ENCODE measurements at places on chromosomes 12 and 14. TPM values are rescaled to one million over a fixed set of nuclear protein-coding genes. Genes with fewer than 3 reads are reported as not detected.

MSRB3 gene
- 27.2 TPM for total RNA-seq

PRDM4 gene
- 12.3 TPM for total RNA-seq

KRT75 gene
- not detected for total RNA-seq

TAS2R46 gene
- 1.5 TPM for total RNA-seq

ALDH1L2 gene
- total RNA-seq: 0.65 TPM

IRAK3 gene
- 13.3 TPM for total RNA-seq

MARCHF9 gene
- total RNA-seq: 3.1 TPM

LHX5 gene
- total RNA-seq: not detected

PDE3A gene
- 2.4 TPM for total RNA-seq

DBX2 gene
- not detected for total RNA-seq

RNASE1 gene
- 99.4 TPM for total RNA-seq

LLPH gene
- total RNA-seq: 2.4 TPM

CMKLR1 gene
- total RNA-seq: not detected

SRRM4 gene
- not detected for total RNA-seq

ADAM20 gene
- 0.16 TPM for total RNA-seq

ACVRL1 gene
- total RNA-seq: 413 TPM

MLF2 gene
- total RNA-seq: 75.8 TPM

TTC7B gene
- total RNA-seq: 16.4 TPM

PPP4R4 gene
- total RNA-seq: under 0.01 TPM

CD163 gene
- total RNA-seq: not detected

All from bladder microvascular endothelial cell (primary cell).